ENCODE measurements at places on chromosomes 13 and 19.

DNA sequence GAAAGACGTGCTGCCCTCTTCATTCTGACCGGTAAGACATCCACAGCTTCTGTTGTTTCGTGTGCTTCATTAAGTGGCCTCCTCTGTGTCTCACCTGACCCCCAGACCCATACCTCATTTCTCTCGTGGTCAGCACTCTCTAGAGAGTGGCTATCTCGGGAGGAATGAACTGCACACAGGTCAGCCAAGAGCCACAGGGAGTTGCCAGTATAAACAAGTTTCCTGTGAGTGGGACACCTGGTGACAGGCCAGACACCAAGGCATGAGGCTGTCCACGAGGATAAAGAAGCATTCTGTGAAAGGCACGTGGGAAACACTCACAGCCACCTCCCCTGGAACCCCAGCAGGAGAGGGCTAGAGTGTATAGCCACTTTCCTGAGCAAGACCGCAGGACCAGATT lies 115.8 kb downstream of the NUFIP1 start:
- no peak for DNase-seq

- no peak for DNase-seq
These were observed 23.5 kb downstream of the COL5A3 start for GRCh38 chr19:9986787-9987281.

- DNase-seq, result no peak
These were observed 32.5 kb downstream of the PCDH20 start for GRCh38 chr13:61383111-61383510.

- DNase-seq, result peak; percentile 18
These were observed 26.6 kb downstream of the ZNF345 start for GRCh38 chr19:36876993-36877938.

DNA sequence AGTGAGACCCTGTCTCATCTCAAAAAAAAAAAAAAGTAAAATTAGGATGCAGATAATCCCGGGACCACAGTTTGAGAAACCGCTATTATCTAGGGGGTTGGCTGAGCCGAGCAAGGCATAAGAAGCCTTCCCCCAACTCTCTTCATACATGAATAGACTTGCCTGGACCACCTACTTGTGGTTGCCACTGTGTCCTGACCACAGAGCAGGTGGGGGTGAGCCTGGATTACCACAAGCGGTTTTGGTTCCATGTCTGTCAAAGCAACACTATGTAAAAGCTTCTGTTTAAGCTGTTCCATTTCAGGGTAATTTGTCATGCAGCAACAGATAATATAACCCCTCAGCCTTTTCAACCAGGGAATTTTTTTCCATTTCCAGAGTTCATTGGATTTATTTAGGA lies 3.3 kb upstream of the NAPA start:
- DNase-seq, result peak; percentile 80

GRCh38 chr19:10784257-10784656 lies 51.8 kb downstream of the TMED1 start:
- peak; percentile 63 for DNase-seq

- DNase-seq, result no peak
These were observed 971 bp upstream of the ANKRD10 start for GRCh38 chr13:110915874-110916206.

GRCh38 chr19:55220525-55220924 lies 8.0 kb downstream of the TMEM86B start:
- DNase-seq, result peak; percentile 49

GRCh38 chr19:6735181-6735911 lies 2.0 kb downstream of the GPR108 start:
- DNase-seq, result no peak

DNA sequence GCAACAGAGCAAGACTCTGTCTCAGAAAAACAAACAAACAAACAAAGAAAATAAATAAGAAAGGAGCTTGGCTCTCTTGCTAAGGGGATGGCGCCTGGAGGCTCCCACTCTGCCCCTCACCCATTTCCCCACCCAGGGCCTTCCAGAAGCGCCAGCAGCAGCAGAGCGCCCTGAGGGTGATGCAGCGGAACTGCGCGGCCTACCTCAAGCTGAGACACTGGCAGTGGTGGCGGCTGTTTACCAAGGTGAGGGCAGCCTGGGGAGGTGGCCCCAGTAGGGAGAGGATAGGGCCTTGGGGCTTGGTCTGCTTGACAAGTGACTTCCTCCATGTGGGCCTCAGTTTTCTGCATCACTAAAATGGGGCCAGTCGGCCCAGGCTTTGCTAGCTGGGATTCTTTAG lies 59.8 kb downstream of the MYH14 start:
- no peak for DNase-seq

DNA sequence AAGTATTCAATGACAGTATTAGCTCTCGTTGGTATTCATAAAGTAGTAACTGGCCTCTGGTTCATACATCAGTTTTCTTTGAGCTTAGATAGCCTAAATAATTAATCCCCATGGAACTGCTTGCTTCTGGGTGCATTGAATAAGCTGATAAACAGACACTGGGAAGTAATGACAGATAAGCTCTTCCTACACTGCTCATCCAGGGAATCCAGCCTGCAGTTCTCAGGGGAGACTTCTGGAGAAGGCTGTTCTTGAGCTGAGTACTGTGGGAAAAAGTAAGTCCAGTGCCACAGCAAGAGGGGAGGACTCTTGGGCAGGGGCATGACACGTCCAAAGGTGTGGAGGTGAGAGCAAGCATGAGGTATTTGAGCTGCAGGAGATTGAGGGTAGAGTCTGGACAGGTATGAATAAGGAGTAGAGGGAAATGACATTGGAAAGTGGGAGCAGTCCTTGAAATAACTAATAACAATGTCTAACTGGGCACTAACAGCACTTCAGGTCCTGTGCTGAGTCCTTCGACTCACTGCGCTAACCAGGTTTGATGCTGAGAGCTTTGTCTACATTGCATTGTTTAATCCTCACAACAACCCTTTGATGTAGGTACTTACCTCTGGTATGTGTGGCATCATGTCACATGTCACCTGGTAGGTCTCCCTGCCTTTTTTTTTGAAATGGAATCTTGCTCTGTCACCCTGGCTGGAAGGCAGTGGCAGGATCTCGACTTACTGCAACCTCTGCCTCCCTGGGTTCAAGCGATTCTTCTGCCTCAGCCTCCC lies 7.2 kb downstream of the GARRE1 start:
- no peak for DNase-seq

DNA sequence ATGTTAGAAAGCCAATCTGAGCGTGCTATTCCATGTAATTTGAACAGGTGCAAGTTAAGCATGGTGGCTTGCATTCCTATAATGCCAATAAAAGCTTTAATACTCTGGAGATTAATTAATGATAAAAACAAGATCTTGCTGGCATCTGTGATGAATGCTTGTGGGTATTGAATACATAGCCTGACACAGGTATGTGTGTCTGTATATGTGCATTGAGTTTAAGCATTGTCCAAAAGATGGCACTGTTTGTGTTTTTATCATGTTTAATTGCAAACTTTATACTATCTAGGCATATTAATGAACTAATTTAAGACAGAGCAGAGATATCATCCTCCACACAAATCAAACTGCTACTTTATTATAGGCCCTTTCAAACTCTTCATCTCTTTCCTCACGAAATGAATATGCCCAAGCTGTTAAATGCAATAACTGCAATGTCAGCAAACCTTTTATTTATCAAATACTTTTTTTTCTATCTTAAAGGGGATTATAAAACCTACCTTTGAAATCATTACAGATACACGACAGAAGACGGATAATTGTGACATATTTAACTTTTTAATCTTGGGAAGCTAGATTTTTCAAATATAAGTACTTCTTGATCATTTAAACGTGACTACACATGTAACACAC lies 86.5 kb downstream of the TNFSF11 start:
- DNase-seq, result peak; percentile 10

GRCh38 chr19:34713262-34713637 lies 20.8 kb upstream of the ZNF181 start:
- peak; percentile 15 for DNase-seq

DNA sequence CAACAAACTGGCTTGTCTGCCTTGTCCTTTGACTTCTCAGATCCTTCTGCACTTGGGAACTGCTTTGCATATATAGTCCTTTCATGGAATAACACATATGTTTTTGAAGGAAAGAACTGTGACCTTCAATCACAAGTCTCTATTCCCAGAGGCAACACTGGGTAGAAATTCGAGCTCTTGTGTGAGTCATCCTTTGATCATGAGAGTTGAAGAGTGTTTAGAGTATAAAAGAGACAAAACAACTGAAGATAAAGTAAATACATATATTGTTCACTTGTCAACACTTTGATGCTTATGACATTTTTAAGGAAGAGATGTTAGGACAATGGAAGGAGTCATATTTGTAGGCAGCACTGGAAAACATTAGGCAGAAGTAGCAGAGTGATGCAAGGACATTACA lies 5.2 kb upstream of the OR7A5 start:
- DNase-seq, result no peak

DNA sequence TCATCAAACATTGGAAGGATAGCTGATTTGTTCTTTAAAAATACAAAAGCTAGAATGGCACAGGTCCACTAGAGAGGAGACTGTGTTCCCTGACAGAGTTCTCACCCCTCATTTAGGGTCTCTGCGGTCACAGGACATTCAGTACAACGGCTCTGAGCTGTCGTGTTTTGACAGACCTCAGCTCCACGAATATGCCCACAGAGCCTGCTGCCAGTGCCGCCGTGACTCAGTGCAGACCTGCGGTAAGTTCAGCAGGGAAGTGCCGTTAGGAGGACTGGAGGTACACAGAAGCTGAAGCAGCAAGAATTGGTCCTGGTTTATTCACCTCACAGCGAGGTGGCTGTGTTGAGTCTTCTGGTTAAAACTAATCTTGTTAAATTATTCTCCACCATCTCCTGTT lies 90.0 kb downstream of the TNFRSF19 start:
- DNase-seq, result no peak

GRCh38 chr13:92894447-92894846 lies 332.2 kb upstream of the GPC6 start:
- DNase-seq, result no peak

Measured in hematopoietic multipotent progenitor cell treated with erythropoietin and hydrocortisone succinate and interleukin-3 and kit ligand, for 4 days (in vitro differentiated cells).